ENCODE measurements at places on chromosomes 4 and X.

GRCh38 chr4:126265888-126266287, 951.1 kb downstream of the FAT4 start:
- DNase-seq = no peak

DNA sequence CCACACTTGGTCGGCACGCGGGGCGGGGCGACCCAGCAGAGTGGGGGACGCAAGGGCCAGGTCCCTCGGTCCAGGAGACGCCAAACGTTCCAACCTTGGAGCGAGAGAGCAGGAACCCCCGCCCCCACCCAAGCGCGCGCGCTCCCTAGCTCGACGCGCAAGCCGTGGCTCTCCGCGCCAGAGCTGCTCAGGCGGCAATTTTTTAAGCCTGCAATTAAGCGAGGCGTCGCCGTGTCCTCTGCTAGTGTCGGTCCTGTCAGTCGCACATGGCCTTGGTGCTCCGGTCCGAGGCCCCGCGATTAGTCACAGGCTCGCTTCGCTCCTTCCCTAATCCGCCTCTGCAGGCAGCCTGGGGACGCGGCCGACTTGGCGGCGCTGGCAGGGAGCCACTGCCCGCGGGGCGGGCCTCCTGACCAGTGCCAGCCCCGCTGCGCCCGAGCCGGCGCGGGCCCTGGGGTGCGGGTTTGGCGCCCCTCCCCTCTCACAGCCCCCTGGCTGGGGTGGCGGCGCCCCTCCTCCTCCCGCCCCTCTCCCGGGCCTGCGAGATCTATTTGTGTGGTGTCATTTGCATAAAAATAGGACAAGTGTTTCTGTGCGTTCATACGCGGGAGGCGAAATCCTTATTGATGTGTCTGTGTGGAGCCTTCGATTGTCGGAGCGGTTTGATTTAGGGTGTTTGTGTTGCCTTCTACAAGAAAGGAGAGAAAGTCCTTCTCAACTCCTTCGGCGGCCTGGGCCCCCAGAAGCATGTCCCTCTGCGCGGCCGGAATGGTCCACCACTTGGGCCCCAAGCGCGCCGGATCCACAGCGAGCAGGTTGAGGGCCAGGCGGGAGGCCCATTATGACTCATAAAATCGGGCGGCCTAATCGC, 9.8 kb upstream of the BCOR start:
- DNase-seq = no peak

GRCh38 chrX:31423609-31424189, 351.9 kb upstream of the FTHL17 start:
- DNase-seq = no peak

- DNase-seq = peak; percentile 47
Measured at GRCh38 chr4:37452952-37453280, 208.4 kb downstream of the NWD2 start.
